ENCODE measurements at places on chromosomes 16 and 17.

DNA sequence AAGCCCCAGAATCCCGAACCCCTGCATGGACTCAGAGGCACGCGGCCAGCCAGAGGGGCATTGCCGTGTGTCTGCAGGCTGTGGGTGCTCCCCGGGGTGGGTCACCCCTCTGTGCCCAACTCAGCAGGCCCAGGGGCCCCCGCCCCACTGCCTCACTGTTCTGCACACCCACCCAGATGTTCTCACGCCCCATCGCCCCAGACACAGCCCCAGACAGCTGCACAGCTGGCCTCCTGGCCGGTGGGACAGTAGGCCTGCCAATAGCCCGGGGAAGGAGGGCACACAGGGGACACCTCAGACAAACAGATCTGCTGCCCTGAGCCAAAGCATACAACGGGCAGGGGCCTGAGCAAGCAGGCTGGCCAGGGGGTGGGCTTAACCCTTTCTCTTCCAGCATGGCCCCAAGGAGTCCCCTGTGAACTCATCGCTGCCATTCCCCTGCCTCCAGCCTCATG lies 27.6 kb upstream of the NXPH3 start:
- DNase-seq: no peak

GRCh38 chr17:61294286-61294685 lies 105.4 kb upstream of the TBX2 start:
- DNase-seq: no peak

DNA sequence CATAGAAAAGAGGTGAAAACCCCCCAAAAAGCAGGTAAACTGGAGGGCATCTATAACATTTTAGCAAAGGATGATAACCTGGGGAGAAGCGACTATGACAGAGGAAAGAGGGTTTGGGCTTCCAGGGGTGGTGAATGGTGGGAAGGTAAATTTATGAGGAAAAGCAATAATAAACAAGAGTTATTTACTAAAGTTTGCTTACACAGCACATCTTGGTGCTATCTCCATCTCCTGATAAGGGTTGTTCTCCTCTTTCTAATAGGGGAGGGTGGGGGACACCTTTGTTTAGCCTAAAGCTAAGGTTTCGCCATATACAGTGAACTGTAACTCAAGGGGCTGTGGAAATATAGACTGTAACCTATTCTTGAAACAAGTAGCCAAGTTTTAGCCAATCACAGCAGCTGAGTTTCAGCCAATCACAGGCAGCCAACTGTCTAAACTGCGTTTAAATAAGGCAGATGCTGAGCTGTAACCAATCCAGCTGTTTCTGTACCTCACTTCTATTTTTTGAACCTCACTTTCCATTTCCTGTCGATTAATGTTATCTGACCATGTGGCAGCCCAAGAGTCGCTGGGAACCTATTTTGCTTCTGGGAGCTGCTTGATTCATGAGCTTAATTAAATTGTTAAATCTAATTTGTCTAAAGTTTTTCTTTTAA lies 191.8 kb downstream of the MAP2K6 start:
- no peak for DNase-seq

- DNase-seq: no peak
These were observed 3.5 kb upstream of the CES4A start for GRCh38 chr16:66984892-66985311.

DNA sequence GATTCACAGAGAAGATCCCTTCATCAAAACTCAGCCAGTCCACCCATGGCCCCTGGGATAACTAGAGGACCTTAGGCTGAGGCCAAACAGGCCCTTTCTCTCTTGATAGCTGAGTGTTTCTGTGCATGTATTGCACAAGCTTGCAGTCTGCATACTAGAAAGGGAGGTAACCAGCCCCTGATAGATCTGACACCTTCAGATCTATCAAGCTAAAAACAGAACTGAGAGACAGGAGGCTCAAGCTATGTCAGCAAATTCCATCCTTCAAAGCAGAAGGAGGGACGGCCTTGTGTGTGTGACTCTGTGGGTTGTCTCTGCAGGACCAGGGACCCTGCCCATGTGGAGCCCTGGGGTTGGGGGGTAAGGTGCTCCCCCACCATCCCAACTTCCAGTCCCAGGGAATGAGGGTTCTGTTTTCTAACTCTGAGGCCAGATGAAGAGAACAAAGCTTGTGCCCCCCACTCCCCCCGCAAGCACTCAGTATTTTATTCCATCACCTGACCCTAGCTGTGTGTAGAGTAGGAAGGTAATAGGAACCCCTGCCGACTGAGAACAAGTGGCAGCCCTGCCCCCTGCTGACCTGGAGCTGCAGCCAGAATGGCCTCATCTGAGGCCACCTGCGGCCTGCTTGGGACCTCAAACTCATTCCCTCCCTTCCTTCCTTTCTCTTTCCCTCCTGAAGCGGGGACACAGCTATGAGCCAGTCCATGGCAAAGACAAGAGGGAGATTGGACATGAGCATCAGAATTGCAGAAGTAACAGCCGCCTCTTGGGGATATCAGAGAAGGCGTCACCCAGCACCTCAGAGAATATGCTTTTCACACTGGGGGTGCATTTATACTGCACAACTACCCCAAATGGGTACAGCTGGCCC lies 63.8 kb downstream of the SMPD3 start:
- no peak for DNase-seq

- no peak for DNase-seq
These were observed 45.5 kb upstream of the CDH3 start for GRCh38 chr16:68599586-68599985.

- no peak for DNase-seq
These were observed 948.7 kb downstream of the KCNJ2 start for GRCh38 chr17:71118039-71118438.

GRCh38 chr17:73198930-73199260 lies 6.0 kb downstream of the COG1 start:
- no peak for DNase-seq

- DNase-seq: no peak
These were observed 4.7 kb upstream of the GFAP start for GRCh38 chr17:44919885-44920564.

GRCh38 chr16:84042879-84043485 lies 387 bp upstream of the SLC38A8 start:
- no peak for DNase-seq

DNA sequence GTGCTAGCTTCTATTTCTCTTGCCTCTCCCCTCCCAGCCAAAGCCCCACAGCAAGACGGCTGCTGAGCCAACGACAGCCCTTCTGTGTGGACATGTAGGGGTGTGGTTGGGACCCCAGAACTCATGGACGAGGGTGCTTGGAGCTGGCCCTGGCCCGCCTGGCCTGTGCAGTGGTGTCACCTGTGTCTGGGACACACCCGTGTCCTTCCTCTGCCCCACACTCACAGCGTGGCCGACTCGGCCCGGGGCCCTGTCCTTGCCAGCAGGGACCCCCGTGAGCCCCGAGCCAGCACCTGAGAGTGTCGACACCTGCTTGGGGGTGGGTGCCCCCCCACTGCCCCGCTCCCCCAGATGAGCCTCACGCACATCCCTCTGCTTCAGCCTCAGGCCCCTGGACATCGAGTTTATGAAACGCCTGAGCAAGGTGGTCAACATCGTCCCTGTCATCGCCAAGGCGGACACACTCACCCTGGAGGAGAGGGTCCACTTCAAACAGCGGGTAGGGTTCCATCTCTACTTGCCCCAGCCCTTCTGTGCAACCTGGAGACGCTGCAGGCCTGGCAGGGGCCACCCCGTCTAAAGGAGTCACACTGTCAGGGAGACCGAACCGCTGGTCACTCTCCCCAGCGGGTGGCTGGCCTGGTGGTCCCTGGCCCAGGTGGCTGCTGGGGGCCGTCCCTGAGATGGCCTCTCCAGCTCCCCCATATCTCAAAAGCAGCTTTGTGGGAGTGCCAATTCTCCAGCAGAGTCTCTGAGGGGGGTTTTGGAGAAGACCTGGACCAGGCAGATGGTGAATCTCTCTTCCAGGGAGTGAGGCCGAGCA lies 349.8 kb downstream of the SEC14L1 start:
- DNase-seq: no peak

DNA sequence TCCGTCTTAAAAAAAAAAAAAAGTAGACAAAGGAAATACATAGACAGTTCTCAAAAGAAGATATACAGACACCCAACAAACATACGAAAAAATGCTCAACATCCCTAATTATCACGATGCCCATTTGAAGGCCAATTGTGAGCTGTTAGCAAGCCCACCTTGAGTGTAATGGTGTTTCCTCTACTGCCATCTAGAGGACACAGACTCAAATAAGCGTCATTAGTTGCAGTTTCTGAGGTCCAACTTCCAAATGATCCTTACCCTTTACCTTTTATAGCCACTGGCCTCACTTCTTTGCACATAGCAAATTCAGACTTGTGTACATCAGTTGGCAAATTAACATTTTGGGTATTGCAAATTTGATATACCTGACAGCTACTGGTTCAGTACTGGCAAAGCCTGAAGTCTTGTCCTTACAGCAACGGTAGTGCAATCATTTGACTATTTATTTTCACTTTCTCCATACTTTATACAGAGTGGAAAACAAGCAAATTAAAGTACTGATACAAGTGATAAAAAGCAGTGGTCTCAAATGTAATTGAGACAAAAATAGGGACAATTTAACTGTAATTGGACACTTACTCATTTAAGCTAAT lies 536.3 kb upstream of the EEF2KMT start:
- no peak for DNase-seq

- DNase-seq: no peak
These were observed 40.3 kb downstream of the HOXB1 start for GRCh38 chr17:48490451-48490892.

GRCh38 chr17:39777534-39778365 lies 40.0 kb downstream of the GRB7 start:
- DNase-seq: no peak

DNA sequence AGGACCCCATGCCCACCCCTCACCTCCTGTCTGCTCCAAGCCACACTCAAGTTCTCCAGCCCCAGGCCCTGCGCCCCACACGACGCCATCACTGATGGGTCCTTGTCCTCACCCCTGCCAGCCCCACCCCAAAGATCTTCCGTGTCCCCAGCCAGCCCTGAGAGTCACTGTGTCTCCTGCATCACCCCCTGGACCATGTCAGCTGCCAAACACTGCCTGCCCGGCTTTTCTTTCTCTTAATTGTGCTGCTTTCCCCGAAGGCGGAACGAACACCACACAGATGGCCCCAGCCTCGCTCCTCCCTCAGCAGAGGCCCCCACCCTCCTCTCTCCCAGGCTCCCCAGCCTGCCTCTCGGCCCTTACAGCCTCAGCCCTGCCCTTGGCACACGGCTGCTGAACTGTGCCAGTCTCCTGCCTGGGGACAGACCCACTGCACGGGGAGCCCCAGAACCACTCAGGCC lies 4.8 kb upstream of the GAA start:
- no peak for DNase-seq

- DNase-seq: no peak
These were observed 568.7 kb upstream of the HSBP1 start for GRCh38 chr16:83238949-83239691.

DNA sequence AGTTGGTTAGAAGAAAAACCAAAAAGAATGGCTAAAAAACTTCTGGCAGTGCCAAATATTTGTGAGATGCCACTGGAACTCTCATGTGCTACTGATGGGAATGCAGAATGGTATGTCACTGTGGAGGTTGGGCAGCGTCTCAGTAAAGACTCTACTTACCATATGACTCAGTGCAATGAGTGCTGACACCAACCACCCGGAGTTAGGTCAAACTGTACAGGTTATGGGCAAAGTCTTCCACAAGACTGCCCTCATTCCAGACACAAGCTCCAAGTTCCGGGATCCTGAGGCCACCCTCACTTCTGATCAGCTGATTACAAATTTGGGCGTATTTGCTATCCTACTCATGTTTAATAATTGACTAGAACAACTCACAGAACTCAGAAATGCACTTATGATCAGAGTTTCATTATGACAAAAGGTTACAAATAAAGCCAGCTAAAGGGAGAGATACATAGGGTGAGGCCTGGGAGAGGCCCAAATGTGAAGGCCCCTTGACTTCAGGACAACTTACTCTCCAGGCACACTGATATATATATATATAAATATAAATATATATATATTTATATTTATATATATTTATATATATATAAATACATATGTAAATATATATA lies 114.9 kb downstream of the TRIM37 start:
- no peak for DNase-seq

Data from NCI-H524 treated with DMSO at 0.1 percent for 48 hours (cell line).